Activated T-cell treated with anti-CD3 and anti-CD28 coated beads, Interleukin-2, amount 50 U/mL, for 1 hour (primary cell): ENCODE measurements at places on chromosomes 3 and 15.

- DNase-seq: no peak
These were observed 21.2 kb downstream of the XYLB start for GRCh38 chr3:38367779-38368178.

DNA sequence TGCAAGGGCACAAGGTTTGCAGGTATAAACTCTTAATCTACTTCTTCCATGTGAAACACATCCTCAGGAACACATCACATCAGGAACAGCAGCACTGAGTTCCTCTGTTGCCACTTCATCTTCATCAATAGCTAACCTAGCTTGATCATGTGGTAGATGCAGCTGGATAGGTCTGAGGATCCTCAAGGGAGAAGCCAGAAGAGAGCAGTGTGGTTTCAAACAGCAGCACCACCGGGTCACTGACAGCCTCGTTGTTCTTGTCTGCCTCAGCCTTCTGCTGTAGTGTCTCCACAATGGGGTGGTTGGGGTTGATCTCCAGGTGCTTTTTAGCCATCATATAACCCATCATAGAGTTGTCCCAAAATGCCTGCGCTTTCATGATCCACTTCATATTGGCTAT, 58.8 kb downstream of the ADAM10 start:
- no peak for DNase-seq

DNA sequence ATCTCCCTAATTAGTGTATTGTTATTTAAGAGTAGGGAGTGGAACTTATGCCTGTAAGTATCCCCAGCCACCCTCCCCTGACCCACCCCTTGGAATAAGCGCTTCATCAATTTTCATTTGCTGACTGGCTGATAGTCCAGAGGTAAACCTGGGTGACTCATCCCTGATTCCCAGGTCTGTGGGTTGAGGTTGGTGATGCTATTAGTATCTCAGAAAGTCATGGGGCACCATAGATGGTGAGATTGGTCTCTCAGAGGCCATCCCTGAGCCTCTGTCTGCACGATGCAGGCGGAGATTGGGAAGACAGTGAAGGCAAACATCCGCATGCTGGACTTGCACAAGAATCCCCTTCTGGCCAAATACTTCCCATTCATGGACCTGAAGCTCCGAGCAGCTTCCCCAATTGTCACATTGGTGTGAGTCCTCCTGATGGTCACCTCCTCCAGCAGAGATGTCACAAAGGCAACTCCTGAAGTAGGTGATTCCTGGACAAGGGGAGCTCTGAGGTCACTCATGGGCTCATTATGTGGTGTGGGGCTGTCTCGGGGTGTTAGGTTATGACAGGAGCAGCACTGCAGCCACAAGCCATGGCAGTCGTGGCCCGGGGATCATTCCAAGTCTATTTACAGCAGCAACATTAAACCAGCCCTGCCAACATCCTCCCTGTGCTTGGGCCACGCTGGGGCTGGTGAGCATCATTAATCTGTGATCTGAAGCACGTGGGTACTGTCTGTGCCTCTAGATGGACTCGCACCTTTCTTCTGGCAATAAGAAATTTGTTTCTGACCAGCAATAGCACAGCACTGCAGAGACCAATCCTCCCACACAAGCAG, 6.8 kb upstream of the TXNRD3 start:
- no peak for DNase-seq

DNA sequence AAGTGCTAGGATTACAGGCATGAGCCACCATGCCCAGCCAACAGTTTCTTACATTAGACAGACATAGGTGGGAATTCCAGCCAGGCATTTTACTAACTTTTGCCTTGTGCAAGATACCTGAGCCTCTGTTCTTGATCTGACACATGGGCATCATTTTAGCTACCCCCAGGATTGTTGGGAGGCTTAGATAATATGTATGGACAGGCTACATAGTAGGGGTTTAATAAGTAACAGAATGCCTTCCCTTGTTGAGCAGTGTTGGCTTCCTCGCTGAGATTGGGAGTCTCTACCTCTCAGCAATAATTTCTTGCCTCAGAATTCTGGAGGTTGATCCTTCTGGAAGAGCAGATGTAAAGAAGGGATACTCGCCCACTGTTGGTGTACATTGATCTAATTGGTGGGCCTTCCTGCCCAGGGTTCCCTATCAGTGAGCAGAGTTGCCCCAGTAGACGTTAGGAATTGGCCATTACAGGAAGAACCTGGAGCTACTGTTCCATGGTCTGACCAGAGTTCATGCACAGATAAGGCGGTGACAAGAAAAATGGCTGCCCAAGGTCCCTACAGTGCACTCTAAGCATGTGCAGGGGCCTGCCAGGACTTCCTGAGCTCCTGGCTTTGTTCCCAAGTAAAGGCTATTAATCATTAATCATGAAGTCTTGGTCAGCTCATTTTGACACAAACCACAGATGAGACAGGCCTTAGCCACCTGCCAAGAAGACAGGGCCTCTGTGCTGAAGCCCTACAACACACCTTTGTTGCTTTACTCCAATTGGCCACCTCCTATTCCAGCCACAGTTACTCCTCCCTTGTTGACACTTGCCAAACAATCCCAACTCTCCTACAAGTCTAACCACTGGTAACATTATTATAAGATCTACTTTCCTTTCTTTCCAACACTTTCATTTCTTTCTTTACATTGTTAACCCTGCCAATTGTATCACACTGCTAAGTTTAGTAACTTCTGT, 5.0 kb upstream of the IL17RE start:
- DNase-seq: no peak

DNA sequence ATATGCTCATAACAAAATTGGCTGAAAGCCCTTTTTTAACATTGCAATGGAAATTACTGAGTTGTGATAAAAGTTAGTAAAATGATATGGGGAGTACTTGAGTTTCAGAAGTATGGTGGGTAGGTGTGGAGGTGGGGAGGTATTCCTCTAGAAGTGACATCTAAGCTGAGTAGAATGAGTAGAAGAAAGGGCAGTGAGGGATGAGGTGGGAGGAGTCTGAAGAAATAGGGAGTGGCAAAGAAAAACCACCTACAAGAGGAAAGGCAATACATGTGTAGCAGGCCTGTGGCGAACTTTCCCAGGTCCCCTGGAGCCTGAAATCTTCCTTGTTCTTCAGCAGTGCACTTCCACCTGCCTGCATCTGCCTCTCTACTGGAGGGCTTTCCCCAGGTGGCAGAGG, 52.8 kb upstream of the DIPK2A start:
- DNase-seq: no peak

DNA sequence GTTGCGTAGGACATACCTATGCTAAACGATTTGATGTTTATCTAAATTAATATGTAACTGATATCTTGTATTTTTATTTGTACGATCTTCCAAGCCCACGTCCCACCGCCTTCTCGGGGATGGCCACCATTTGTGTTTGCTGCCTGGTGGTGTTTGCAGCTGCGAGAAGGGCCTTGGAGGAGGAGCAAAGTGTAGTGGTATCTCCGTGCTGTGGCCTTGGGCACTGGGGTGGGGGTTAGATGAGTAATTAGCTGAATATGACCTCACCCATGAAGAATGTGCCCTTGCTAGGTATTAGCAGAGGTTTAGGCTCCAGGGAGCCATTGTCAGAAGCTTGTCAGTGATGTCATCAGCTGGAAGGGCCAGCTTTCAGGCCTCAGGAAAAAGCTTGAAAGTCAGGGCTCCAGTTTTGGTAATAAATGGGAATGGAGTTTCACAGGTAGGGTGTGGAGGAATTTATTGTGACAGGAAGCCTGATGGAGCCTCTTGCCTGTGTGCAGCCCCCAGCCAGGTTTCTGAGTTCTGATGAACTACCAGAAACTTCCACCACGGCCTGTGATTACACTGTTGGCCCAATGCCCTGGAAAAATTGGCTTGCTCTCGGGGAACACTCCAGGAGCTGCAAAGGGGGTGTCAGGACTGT, 41.0 kb downstream of the FLNB start:
- no peak for DNase-seq

DNA sequence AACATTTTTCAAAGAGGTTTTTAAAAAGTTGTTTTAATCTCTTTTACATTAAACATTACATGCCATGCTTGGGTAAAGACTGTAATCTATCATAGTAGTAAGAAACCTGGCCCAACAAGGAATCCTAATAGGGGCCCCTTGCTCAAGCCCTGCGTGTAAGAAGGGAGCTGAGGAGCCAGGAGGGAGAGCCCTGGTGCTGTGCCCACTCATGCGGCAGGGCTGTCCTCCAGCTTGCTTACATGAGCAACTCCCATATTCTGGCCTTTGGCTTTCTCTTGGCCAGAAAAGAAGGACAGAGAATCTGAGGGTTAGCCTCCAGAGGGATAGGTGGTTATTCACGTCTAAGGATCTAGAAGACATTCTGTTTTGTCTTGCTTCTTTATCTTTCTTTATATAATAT, 49.8 kb downstream of the KBTBD12 start:
- no peak for DNase-seq

GRCh38 chr3:179955809-179956208, 80.9 kb downstream of the PEX5L start:
- DNase-seq: no peak

DNA sequence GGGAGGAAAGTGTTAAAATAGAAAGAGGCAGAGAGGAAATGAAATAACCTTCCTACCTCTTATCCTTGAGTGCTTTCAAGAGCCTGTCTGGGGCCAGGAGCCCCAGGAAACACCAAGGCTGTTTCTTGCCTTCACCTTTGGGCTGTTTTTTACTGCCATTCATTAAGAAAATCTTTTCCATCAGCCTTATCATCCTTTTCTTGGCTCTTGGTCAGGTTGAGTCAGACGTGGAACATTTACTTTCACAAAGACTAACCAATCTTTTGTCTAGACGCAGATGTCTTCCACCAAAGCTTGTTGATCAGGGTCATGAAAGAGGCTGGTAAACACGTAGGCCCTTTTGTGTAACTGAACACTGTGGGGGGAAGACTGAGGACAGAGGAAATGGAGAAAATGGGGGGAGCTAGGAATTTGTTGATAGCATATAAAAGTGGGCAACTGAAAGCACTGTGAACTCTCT, 151.0 kb upstream of the THBS1 start:
- no peak for DNase-seq

DNA sequence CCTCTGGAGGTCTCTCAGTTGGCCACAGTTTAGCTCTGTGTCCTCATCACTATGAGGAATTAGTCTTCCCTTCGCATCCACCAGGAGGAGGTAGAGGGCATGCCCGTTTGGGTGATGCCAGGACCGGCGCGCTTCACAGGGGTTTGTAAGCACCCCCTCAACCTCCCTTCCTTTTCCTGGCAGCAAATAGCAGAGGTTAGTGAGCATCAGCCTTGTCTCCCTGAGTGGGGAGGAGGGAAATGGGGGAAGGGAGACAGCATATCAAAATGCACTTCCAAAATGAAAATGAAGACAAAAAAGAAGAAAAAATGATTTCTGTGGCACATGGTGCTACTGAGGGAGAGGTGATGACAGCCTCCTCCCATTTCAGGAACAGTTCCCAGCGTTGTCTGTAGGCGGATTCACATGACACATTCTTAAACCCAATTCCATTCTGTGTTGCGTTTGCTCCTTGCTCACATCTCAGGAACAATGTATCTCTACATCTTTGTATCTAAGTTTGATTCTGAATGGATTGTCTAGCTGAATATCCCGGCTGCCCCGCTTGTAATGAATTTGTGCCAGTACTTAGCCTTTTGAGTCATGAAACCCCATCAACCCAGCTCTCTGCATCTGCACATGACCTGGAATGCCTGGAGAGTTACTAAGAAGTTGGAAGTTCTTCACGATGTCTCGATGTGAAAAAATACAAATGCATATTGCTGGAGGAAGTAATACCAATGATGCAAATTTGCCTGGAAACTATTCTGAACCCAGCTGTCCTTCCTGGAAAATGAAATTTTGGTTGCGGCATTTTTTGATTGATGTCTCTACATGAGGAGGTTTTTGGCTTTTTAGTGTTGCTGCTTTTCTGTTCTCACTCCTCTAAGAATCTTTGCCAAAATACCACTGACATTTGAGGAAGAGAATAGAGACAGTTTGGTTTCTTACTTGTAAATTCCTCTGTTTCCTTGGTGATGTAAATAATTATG, 45.2 kb downstream of the TYRO3 start:
- peak; percentile 55 for DNase-seq

DNA sequence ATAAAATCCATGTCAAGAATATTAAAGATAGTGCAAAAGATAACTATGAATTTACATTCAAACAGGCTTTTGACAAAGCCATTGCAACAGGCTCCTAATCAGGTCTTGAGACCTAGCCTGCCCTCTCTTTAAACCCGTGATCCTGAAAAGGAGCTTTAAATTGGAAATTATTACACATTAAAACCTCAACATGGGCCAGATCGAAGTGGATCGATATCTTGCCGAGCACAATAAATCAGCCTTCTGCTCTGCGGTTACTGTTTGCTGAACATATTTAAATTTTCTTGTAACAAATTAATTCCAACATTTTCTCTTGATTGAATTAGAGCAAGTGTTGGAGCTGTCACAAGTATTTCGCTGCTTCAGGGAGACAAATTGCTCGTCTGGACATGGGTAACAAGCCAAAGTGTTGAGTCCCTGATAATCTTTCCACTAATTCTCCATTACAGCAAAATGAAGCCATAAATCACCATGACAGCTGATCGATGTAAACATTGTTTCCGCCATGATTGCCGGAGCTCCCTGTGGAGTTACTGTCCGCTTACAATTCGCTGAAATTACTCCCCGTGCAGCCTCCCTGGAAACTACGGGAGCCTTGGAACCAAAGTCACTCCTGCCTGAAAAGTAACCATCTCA, 47.6 kb downstream of the SHOX2 start:
- no peak for DNase-seq

DNA sequence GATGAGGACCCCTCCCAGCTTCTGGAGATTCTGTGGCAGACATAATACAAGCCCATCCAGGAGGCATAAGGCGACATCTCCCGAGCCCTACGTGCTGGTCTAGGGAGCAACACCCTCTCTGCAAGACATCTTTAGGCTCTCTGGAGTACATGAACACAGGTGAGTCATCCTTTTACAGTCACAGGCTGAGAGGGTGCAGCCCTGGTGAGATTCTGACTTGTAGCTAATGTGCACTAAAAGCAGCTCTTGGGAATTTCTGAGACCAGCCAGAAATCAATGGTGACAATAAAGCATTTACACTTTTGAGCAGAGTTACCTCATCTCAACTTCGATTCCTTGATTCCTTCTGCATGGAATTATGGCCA, 131.1 kb downstream of the XXYLT1 start:
- no peak for DNase-seq

DNA sequence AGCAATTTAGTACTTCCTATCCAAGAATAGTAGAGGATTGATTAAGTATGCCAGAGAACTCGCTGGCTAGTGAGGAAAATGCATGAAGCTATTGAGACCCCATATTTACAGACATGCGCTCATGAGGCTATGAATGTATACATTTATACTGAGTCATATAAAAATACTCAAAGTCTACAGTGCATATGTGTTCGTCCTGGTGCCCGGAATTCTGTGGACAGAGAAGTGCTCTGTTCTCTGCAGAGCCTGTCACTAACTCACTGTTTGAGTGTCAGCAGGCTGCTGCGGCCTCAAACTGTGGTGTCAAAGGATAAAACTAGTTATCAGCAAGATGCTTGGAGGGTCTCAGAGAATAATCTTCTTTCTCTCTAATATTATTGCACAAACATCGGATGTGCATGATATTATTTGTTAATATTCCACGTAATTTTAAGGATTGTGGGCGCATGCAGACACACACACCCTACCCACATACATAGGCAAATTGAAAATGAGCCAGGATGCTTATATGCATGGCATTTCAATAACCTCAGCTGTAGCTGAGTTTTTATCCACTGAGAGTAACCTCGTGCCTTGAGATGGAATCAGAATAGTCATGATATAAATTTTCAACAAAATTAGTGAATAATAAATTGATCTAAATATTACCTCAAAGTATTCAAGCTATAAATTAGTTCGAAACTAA, 50.0 kb upstream of the TSC22D2 start:
- no peak for DNase-seq

GRCh38 chr3:145936971-145937370, 224.0 kb downstream of the PLOD2 start:
- no peak for DNase-seq

- no peak for DNase-seq
These were observed 444.9 kb upstream of the THBS1 start for GRCh38 chr15:39135989-39136388.
